ENCODE measurements at places on chromosomes 4 and X. TPM values are rescaled to one million over a fixed set of nuclear protein-coding genes. Genes with fewer than 3 reads are reported as not detected.
A peak's percentile ranks its signal among the peaks of the same experiment; 100 is the strongest.

- H3K27me3 ChIP-seq = no peaks in the 10 kb centered on the region
- no peak overlapping the region for H3K27ac ChIP-seq
- peaks cover 1% of the 10 kb centered on the region for H3K36me3 ChIP-seq
- peaks cover 4% of the 10 kb centered on the region for H3K4me1 ChIP-seq
- no peak overlapping the region for H3K4me3 ChIP-seq
These were observed 119.9 kb downstream of the FBXW7 start for GRCh38 chr4:152415980-152416379.

DNA sequence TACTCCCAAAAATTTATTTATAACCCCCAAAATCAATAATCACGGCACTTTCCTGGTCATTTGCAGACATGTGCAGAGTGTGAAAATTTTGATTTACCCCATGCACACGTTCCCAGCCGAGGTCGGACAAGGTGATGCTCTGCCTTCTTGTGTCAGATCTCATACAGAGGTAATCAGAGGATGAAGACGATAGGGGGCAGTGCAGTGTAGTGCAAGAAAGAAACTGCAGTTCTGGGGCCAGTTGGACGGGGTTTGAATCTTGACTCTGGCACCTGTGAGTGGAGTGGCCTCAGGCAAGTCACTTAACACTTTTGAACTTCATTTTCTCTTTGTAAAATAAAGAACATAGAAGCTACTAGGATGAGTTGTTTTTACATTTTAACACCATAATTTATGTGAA, 88.4 kb downstream of the FRMPD3 start:
- H3K36me3 ChIP-seq = no peaks in the 10 kb centered on the region
- H3K27ac ChIP-seq = no peak overlapping the region
- DNase-seq = peak; percentile 50
- H3K27me3 ChIP-seq = peaks cover 7% of the 10 kb centered on the region
- no peaks in the 10 kb centered on the region for H3K4me1 ChIP-seq

DNA sequence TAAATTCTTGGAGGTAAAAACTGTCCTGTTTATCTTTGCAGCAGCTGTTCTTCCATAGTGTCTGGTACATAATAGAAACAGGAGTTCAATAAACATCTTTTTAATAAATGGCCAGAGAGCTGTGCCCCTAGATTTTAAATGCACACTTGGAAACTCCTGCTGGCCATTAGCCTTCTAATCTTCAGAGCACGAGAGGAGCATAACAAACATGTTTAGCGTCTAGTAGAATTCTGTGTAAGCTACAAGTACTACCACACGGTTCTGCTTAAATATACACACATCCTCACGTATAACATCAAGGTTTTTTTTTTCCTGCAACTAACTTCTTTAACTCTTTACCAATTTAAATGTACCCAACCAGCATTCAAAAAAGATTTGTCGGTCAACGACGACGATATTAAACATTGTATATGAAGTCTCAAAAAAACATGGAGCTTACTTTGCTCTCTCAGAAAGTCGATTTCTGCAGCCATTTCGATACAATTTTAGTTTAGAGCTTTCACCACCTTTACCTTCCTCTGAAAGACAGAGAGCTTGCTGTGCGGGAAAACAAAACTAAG, 628 bp downstream of the SCLT1 start:
- H3K27ac ChIP-seq = peak overlapping the region; percentile 86
- H3K4me1 ChIP-seq = no peaks in the 10 kb centered on the region
- no peaks in the 10 kb centered on the region for H3K36me3 ChIP-seq
- peak overlapping the region; percentile 87 for H3K4me3 ChIP-seq
- DNase-seq = peak; percentile 28
- no peaks in the 10 kb centered on the region for H3K27me3 ChIP-seq

Gene HSFX1
- total RNA-seq = under 0.01 TPM

Gene GPR50
- not detected for total RNA-seq

Gene CXCL5
- not detected for total RNA-seq

All from IMR-90 (cell line).